Central memory CD4-positive, alpha-beta T cell (primary cell): ENCODE measurements at places on chromosomes 3 and 15.
A peak's percentile ranks its signal among the peaks of the same experiment; 100 is the strongest.

- DNase-seq, result no peak
These were observed 854.5 kb upstream of the CFAP20DC start for GRCh38 chr3:59904296-59904695.

- DNase-seq, result no peak
These were observed 310.9 kb downstream of the TBC1D5 start for GRCh38 chr3:17431484-17432045.

GRCh38 chr15:101427606-101428487 lies 61.7 kb downstream of the PCSK6 start:
- no peak for DNase-seq

DNA sequence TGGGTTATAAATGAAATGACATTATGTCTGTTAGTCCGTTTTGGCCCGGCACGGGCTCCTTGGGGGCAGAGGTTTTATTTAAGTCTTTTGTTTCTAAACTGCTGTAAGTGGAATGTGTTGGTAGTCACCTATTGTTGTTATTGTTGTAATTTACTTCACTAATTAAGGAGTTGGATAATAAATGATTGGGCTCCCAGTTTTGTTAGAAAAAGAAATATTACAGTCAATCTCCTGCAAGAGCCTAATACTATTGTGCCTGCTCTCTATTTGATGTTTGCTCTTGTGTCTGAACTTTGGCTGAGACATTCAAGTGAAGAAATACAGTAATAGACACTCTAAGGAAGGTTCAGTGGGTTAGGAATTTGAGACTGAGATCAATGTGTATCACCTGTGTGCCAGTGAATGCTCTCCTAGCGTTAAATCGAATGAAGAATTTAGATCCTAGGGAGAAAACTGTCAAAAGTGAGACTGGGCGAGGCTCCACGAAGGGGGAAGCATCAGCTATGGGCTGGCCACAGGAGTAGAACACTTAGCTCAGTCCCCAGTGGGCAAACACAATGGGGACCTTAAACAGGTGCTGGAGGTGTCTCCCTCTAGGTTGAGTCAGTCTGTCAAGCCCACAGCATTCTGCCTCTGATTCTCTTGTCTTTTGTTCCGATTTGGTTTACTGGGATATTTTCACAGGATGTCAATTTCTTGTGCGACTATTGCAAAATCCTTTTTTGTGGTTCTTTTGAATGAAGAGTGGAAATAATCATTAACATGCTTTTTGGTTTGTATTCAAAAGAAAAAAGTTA lies 1.2 kb downstream of the ROBO2 start:
- no peak for DNase-seq

DNA sequence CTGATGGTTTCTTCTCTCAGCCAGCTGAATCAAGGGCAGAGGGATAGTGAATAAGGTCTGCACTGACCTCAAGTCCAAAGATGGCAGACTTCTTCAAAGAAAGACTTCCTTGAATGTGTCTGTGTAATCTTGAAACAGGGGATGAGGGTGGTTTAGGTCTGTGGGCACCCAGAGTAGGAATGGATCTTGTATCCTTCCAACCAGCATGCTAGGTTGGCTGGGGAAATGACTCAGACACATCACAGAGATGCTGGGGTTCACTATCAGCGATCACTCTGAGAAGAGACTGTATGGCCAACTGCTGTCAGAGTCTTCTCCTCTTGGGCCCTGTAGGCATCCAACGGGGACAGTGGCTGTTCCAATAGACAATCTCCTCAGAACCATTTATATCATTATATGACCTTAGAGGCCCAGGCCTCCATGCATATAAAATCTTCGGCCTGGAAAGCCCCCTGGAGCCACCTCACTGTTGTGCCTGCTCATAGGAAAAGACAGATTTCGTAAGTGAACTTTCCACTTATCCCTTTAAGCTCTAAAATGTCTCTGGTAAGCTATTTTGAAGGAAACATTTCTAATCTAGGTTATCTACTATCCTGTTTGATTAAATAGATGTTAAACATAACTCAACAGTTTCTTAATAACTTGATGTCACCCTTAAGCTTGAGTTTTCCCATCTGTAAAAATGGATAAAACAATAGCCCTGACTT lies 58.5 kb downstream of the TIPARP start:
- DNase-seq, result no peak

GRCh38 chr3:125594125-125594524 lies 1.2 kb downstream of the OSBPL11 start:
- no peak for DNase-seq

DNA sequence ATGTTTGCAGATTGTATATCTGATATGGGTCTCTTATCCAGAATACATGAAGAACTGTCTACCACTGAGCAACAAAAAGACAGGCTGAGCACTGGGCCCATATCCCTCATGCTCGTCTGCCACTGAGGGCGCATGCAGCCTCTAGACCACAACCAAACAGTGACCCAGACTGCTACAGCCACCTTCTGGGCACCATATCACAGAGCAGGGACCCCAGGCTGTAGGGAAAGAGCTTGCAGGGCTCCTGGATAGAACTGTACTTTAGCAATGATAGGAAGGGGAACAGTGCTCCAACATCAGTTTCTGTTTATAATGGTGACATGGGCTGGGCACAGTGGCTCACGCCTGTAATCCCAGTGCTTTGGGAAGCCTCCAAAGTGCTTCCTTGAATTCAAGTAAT lies 40.2 kb upstream of the TMEM87A start:
- no peak for DNase-seq

GRCh38 chr3:128922804-128923459 lies 43.5 kb downstream of the ACAD9 start:
- DNase-seq, result peak; percentile 57

- DNase-seq, result no peak
These were observed 73.1 kb downstream of the OXSM start for GRCh38 chr3:25863011-25863415.

DNA sequence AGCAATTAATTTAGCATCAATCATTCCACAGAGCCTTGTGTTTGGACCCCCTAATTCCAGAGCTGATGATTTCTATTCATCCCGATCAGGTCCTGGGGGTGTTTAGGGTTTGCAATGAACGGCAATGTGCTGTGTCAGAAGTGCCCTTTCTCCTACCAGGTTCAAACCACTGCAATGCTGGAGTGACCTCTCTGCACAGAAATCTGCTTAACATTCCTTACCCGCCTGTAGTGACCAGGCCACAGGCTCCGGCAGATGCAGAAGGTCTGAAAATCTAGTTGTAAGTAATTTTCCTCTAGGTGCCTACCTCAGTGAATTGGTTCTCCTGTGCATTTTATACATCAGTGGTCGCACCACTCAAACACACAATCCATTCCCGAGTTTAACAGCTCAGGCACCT lies 725.3 kb upstream of the CFAP20DC start:
- DNase-seq, result no peak

GRCh38 chr15:34327906-34328305 lies 9.7 kb downstream of the SLC12A6 start:
- no peak for DNase-seq
